HuH-7 (cell line): ENCODE measurements at places on chromosomes 16 and 17.

DNA sequence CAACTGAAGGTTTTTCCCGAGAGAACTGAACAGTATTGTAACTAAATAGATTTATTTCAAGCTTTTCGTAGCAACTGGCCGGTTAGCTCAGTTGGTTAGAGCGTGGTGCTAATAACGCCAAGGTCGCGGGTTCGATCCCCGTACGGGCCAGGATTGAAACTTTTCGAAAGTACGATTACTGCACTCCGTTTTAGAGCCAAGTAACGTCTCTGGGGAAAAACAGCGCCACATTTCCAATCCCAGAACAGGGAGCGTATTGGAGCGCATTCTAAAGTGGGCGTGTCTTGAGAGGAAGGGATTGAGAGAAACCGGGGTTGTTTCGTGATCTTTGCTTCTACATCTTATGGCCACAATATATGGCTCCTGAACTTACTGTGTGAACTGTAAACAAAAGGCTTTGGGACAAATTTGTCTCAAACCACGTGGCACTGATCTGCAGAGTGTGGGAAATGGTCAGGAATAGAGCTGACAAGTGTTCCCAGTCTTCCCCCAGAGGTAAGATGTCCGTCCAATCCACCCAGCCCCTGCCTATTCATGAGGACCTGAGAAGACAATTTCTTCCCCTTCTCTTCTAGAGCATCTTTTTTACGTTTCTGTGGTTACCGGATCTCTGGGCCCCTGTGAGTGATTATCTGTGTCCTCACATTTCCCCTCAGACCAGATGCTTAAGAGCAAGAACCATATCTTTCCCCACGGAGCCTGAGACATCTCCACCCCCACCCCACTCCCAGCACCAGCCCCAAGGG, 2.3 kb downstream of the BORCS6 start:
- peak; percentile 78 for DNase-seq

GRCh38 chr17:14374268-14374667, 73.4 kb downstream of the HS3ST3B1 start:
- no peak for DNase-seq

- no peak for DNase-seq
Measured at GRCh38 chr16:69260506-69260905, 50.6 kb upstream of the VPS4A start.

DNA sequence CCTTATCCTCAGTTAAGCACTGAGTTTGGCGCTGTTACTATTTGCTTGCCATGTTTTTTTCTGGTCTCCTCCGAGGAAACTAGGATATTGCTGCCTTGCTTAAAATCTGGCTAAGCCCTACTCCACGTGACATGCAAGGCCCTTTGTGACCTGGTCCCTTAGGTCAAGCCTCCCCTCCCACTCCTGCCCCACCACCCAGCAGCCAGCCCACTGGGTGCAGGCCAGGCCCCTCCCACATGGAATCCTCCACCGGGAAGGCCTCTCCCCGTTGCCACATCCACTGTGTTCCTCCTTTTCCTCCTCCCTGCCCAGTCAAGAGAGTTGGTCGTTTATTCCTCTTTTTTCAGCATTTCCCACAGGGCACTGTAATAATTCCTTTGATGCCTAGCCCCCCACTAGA, 16.2 kb downstream of the PSMD3 start:
- no peak for DNase-seq

DNA sequence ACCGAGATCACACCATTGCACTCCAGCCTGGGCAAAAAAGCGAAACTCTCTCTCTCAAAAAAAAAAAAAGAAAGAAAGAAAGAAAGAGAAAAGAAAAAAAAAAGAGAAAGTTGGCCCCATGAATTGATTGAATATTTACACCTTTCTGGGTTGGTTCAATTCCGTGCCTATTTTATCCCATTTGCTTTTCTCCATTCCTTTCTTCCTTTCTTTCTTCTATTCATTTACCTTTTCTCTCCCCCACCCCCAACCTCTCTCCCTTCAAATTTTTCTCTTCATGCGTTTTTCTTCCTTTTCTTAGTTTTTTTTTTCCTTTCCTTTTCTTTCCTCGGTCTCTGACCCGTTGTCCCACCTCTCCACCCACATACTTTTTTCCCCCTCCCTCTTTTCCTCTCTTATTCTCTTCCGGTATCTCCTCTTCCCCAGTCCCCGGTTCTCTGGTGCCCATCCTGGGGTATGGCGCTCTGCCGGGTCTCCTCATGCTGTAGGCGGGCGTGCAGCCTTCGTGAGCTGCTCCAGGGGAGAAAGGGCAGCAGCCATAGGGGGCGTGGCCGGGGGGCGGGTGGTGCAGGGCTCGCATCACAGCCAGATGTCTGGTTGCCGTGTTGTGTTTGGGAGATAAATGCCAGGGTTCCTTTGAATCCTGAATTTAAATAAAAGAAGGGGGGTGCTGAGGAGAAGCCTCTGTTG, 5.3 kb upstream of the COL1A1 start:
- no peak for DNase-seq

DNA sequence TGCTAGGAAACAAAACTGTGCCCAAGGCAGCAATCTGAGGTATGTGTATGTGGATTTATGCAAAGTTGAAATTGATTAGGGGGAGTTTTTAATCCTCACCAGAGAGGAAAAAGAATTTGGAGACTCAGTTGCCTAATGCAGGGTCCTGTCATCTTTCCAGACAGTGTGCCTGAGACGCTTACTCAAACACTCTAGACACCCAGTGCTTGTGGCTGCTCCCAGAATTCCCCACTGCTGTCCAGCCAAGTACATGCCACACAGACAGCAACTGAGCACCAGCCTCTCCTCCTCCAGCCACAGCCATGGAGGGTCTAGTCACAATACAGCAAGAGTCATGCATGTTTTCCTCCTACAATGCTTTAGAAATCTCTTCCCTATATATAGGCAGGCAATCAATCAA, 118.1 kb downstream of the HIC1 start:
- no peak for DNase-seq

DNA sequence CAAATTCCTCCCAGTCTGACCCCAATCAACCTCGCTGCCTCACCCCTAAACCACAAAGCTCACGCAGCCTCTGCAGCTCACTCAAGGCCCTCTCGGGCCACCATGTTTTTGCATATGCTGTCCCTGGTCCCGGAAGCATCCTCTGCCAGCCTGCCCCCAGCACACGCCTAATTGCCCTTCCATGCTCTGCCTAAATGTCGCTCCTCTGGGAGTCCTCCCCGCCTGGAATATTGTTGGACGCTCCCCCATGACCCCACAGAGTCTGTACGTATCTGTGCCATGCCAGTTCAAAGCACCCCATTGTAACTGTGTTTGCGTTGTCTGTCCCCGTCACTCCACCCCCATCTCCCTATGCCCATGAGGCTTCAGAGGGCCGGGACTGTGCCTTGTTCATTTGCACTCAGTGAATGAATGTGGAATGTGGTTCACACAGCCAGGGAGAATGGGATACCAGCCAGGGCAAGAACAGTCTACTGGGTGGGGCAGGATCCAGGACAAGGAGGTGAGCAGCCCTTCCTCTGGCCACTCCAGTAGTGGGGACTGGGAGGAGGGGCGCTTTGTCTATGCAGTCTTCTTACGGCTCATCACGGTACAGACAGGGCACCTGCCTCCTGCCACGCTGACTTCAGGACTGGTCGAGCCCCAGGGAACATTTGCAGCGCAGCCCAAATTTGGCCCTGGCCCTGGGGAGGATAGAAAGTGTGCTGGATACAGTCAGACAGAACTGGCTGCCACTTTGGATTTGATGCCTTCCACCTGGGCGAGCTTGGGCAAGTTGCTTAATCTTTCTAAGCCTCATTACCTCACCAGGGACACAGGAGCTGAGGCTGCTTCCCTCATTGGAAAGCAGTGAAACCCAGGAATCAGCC, 48.5 kb downstream of the NOS2 start:
- DNase-seq = no peak

DNA sequence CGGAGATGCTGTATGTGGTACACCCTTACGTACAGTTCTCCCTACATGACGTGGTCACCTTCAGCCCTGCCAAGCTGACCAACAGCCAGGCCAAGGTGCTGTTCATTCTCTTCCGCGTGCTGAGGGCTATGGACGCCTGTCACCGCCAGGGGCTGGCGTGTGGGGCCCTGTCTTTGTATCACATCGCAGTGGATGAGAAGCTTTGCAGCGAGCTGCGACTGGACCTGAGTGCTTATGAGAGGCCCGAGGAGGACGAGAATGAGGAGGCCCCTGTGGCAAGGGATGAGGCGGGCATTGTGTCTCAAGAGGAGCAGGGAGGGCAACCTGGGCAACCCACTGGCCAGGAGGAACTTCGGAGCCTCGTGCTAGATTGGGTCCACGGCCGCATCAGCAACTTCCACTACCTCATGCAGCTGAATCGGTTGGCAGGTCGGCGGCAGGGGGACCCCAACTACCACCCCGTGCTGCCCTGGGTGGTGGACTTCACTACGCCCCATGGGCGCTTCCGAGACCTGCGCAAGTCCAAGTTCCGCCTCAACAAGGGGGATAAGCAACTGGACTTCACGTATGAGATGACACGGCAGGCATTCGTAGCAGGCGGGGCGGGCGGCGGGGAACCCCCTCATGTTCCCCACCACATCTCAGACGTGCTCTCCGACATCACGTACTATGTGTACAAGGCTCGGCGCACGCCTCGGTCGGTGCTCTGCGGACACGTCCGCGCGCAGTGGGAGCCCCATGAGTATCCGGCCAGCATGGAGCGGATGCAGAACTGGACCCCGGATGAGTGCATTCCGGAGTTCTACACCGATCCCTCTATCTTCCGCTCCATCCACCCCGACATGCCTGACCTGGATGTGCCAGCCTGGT, 1.4 kb downstream of the WDR81 start:
- DNase-seq = no peak

GRCh38 chr16:19599968-19600716, 44.6 kb downstream of the VPS35L start:
- DNase-seq = no peak

DNA sequence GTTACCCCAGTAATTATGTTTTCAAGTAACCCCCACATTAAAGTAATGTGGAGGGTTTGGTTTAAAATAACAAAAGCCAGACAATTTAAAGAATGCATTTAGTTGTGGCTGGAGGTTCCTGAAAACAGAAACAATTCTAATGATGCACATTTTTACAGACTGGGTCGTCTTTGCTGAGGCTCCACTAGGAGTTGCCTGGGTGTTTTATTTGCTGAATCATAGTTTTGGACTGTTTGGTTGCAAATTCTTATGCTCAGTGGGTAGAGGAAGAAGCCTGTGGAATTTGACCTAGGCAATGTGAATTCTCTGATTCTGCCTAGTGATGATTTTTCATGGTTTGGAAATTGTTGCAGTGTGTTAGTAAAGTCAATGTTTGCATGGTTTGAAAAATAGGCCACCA, 16.3 kb downstream of the SHISA9 start:
- no peak for DNase-seq

- no peak for DNase-seq
Measured at GRCh38 chr16:69324013-69324531, 6.3 kb downstream of the PDF start.

DNA sequence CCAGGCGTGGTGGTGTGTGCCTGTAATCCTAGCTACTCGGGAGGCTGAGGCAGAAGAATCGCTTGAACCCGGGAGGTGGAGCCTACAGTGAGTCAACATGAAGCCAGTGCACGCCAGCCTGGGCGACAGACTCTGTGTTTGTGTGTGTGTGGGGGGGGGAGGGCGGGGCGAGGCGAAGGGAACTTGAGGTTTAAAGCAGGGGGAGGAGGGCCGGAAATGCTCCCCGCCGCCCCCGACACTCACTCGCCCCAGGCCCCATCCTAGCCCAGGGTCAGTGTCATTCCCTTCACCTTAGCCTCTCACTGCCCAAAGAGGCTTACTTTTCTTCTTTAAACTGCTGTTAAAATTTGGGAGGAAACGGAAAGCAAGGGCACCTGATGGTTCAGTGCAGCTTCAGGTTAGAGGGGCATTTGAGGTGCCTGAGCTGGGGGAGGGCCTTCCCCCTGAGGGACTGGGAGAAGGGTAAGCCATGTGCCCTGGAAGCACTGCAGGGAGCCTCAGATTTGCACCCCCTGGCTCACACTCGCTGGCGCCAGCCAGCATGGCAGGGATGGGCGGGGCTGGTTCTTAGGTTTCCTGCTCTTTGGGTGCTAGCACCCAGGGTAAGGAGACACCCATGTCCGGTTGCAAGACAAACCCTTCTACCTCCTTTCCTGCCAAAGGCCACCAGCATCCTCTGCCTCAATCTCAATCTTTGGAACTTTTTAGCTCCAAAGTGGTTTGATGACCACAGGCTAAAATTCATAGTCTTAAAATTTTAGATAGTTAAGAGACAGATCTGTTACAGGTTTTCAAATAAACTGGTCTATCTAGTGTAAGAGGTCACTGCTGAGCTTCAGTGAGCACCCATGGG, 2.2 kb upstream of the LIMD2 start:
- no peak for DNase-seq

GRCh38 chr17:29615492-29616299, 7.0 kb downstream of the CORO6 start:
- DNase-seq = peak; percentile 92

DNA sequence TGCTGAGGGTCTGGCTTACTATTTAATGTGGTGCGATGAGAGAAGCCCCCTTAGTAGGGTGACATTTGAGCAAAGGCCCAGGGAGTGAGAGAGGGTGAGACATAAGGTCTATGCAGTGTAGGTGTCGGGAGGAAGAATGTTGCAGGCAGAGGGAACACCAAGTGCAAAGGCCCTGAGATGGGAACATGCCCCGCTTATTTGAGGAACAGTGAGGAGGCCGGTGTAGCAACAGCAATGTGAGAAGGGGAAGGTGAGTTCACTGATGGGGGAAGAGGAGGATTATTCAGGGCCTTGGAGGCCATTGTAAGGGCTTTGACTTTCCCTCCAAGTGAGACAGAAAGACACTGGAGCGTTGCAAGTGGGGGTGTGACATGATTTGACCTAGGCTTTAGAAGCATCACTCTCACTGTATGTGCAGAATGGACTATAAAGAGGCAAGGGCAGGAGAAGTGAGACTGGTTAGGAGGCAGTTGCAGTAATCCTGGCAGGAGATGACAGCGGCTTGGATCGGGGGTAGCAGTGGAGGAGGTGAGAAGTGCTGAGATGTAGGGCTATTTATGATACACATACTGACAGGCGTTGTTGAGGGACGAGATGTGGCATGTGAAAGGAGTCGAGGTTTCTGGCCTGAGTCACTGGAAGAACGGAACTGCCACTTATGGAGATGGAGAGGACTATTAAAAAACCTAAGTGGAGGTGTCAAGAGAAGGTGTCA, 145.3 kb downstream of the SPECC1 start:
- no peak for DNase-seq
